T47D (cell line): ENCODE measurements at places on chromosomes 1 and 21.
A peak's percentile ranks its signal among the peaks of the same experiment; 100 is the strongest.

DNA sequence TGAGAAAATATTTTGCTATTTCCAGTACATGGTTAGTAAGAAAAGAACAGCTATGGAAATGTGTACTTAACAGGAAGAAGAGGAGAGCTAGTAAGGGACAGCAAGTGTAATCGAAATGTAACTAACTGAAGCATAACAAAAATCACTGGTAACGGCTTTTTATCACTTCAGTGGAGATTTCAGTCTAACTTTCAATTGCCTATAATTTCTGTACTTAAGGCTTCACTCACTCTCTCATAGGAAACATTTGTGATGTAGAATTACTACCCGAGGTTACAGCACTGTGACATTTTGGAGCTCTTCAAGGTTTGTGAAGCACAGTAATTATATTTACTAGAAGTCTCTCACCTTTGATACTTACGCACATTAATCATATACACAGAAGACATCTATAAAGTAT is 1119.1 kb downstream of the AMY1C start:
- no peak for DNase-seq

- no peak for DNase-seq
Measured at GRCh38 chr1:24032981-24033380, 52.9 kb upstream of the SRSF10 start.

DNA sequence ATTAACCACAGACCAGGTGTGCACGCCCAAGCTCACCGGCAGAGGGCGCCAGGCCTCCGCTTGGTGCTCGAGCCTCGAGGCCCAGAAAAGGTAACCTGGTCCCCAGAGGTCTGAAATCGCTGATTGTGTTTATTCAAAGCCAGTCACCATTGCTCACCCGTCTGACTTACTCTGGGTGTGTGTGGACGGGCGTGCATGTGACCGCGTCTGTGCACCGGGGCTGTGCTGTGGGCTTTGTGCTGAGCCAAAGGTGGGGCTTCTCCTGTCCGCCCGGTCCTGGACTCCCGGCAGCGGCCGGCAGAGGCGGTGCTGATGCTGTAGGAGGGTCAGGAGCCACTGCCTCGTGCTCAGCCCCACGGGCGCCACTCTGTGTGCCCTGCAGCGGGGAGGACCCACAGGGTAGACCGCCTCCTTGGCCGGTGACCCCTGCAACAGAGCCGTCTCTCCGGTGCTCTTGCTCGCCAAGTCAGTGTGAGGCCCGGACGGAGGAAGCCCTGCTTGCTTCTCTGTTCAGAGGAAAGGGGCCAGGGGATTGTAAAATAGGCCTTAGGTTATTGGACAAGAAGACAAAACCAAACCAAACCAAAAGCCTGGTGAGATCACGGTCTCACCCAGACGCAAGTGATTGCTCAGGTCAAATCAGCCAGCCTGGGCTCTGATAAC is 32.0 kb upstream of the BTG2 start:
- peak; percentile 90 for DNase-seq

GRCh38 chr1:235063068-235063765 is 65.4 kb downstream of the TOMM20 start:
- no peak for DNase-seq

GRCh38 chr1:62420214-62420613 is 16.6 kb upstream of the USP1 start:
- no peak for DNase-seq

DNA sequence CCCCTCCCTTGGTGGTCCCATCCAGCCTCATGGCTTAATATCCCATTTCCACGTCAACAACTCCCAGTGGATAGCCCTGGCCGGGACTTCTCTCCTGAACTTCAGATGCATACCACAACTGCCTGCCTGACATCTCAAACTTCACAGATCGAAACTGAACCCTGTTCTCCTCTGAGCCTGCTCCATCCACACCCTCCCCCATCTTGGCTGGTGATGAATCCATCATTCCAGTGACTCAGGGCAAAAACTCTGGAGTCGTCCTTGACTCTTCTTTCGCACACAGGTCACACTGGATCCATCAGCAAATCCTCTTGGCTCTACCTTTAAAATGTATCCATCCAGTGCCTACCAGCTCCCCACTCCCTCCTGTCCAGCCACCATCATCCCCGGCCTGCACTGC is 3.9 kb downstream of the TAS1R2 start:
- DNase-seq = no peak

DNA sequence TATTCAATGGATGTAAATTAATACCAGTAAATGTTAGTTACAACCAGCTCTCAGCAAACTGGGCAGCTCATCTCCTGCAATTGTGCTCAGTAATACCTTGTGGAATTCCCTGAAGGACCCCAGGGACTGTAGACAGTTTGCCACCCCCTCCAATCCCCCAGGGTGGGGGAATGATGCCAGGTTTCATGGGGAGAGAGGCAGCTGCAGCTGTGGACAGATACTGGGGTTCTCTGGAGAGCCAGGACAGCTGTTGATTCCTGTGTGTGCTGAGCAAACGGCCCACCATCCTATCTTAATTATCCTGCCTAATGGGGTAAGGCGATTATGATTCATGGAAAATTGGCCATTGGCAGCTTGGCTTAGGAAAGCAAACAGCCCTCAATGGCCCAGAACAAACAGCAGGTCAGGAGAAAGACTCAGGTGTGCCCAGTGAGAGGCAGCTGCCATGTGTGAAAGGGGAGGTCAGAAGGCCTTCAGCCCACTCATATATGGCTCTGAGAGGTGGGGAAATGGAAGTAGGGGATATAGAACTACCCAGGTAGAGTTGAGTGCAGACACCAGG is 148.9 kb upstream of the CTTNBP2NL start:
- no peak for DNase-seq

- no peak for DNase-seq
Measured at GRCh38 chr1:244057474-244058385, 6.6 kb downstream of the ZBTB18 start.

- DNase-seq = no peak
Measured at GRCh38 chr21:36004441-36004840, 55.9 kb downstream of the SETD4 start.

GRCh38 chr1:213643360-213643759 is 344.4 kb upstream of the PROX1 start:
- no peak for DNase-seq

DNA sequence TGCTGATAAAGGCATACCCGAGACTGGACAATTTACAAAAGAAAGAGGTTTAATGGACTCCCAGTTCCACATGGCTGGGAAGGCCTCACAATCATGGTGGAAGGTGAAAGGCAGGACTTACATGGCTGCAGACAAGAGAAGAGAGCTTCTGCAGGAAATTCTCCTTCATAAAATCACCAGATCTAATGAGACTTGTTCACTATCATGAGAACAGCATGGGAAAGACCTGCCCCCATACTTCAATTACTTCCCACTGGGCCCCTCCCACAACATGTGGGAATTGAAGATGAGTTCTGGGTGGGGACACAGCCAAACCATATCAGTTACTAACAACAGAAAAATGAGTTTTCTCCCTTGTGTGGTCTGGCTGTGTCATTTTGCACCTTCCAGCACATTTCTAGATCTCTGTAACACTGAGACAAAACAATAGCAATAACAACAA is 741.4 kb downstream of the KCNT2 start:
- DNase-seq = no peak

DNA sequence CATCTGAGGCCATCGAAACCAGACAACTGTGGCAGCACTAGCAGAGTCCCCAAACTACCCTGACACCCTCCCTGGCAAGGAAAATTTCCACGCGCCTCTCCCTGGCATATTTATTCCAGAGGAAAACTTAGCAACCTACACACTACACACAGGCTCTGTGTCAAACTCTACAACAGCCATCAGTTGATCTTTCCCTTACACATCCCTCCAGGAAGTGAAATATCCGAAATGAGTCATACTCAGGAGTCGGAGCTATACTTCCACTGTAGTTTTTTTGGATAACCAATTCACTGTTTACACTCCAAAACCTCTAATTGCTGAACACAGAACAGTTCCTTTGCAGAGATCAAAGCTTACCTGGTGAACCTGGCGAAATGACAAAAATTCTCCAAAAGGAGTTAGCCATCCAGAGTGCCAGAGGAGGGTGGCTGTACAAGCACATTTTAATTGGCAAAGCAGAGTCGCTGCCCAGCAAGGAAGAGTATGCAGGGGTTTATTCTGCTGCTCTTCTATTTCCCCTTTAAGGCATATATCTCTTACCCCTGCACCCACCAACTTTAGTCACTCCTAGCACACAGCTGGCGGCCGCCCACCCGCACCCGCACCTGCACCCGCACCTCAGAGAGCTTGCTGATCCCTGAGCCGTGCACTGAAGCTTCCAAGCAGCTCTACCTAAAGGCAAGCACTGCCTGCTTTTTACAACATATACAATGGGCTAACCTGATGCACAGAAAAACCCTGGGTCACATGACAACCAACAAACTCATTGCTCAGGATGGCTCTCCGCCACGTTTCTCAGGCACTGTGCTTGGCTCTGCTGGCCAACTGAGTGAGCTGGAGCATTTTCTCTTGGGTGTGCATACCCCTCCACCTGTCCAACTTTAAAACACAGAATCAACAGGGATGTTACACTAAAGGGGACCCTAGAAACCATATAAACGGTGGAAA is 54.9 kb downstream of the CAPZB start:
- DNase-seq = no peak

DNA sequence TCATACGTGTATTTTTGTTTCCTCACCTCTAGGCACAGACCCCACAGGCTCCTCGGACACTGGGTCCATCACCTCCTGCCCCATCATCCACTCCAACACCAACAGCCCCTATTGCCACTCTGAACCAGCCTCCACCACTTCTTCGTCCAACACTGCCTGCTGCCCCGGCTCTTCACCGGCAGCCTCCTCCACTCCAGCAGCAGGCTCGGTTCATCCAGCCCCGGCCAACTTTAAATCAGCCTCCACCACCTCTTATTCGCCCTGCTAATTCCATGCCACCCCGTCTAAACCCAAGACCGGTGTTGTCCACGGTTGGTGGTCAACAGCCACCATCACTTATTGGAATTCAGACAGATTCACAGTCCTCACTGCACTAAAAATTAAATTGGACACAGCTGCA is 13.2 kb upstream of the TRAF5 start:
- DNase-seq = no peak

DNA sequence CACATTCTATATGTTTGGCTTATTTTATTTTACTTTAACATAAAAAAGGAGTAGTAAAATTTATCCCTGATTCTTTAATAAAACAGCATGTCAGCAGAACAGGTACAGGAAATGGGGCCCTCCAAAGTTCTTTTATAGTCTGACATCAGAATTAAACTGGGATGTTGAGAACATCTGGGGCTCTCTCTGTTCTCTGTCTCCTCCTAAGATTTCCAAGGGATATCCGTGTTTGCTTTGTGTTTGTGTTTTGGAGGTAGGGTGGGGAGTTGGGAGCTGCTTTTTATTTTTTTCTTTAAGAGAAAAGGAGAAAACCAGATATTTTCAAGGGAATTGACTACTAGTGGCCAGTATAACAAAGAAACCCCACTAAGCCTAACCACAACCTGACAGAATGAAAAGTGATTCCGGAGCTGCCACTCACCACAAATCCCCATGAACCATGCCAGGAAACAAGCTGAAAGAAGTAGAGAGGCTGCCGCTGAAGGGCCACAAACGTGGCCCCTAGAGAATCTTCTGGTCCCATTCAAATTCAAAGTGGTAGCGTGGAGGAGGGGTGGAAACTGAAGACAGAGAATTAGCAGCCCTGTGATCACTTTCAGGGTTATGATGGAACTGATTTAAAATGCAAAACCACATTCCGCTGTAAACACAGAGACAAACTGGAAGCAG is 369.6 kb upstream of the ADGRL2 start:
- no peak for DNase-seq

DNA sequence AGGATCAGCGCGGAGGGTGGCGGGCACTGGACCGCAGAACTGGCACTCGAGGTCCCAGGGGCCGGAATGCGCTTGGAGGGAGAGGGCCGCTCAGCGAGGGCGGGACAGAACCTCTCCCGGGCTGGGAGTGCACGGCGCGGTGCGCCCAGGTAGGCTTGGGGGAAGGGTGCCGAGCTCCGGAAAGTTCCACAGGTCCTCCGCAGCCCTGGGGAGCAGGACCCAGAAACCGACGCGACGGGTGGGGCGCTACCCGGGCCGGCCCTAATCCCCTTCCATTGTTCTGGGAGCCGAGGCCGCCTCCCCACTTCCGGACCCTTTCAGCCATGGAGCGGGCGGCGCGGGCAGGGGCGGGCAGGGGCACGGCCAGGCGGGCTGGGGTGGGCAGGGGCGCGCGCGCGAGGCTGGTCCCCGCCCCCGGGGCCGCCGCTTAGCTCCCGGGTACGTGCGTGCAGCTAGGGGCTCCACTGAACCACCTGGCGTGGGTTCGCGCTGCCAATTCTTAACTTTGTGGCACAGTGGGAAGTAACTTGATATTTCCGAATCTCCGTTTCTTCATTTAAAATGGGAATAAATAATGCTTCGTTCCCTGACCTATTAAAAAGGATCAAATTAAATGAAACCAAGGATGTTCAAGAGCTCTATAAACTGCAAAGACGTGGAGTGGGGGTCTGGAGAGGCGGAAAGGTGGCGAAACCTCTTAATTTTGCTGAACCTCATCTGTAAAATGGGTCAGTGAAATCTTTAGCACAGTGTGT is 20.7 kb downstream of the LGR6 start:
- DNase-seq = no peak

- DNase-seq = peak; percentile 55
Measured at GRCh38 chr1:236281198-236281653, 532 bp downstream of the ERO1B start.

GRCh38 chr1:186681121-186681520 is 898 bp upstream of the PTGS2 start:
- DNase-seq = no peak

DNA sequence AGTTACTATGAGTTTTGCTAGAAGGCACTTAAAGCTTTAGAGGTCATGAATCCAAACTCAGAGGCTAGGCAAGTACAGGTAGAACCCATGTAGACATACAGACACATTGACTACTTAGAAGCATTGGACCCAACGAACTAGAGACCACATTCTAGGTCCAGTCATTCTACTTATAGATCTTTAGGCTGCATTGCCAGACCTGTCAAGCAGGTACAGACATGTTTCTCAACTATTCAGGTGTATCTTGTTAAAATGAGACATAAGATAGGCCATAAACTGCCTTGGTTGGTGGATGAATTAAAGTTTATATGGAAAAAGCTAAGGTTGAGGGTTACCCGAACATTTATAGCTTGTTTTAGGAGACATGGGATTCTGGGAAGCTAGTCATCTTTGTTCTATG is 6.5 kb downstream of the ZP4 start:
- peak; percentile 17 for DNase-seq

DNA sequence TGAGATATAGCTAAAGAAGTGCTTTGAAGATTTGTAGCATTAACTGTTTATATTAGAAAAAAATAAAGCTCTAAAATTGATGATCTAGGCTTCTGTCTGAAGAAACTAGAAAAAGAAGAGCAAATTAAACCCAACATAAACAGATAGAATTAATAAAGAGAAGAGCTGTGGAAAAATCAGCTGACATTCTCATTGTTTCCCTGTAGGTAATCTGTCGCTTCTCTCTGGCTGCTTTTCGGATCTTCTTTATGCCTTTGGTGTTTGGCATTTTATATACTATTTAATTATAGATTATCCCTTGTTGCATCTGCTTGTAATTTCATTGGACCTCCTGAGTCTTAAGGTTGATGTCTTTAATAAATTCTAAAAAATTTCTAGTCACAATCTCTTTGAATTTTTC is 59.8 kb downstream of the MPZL1 start:
- DNase-seq = no peak
